ENCODE measurements at places on chromosomes 3 and 15.
A peak's percentile ranks its signal among the peaks of the same experiment; 100 is the strongest.

GRCh38 chr3:48219543-48219942 is 3.8 kb upstream of the CAMP start:
- peak; percentile 20 for DNase-seq

GRCh38 chr3:171813897-171814460 is 3.7 kb upstream of the PLD1 start:
- DNase-seq, result no peak

GRCh38 chr3:189685860-189686259 is 54.7 kb downstream of the TP63 start:
- DNase-seq, result peak; percentile 93

GRCh38 chr3:10205451-10206165 is 40.9 kb downstream of the IRAK2 start:
- DNase-seq, result peak; percentile 95
